Stimulated activated CD4-positive, alpha-beta T cell treated with anti-CD3 and anti-CD28 coated beads, Interleukin-1b, Interleukin-23, amount 100 ng/mL, for 24 hours (primary cell): ENCODE measurements at places on chromosomes 2 and 18.

GRCh38 chr2:75089471-75089870 is 109.8 kb downstream of the TACR1 start:
- DNase-seq = no peak

- no peak for DNase-seq
These were observed 340.1 kb upstream of the GYPC start for GRCh38 chr2:126315828-126316227.

DNA sequence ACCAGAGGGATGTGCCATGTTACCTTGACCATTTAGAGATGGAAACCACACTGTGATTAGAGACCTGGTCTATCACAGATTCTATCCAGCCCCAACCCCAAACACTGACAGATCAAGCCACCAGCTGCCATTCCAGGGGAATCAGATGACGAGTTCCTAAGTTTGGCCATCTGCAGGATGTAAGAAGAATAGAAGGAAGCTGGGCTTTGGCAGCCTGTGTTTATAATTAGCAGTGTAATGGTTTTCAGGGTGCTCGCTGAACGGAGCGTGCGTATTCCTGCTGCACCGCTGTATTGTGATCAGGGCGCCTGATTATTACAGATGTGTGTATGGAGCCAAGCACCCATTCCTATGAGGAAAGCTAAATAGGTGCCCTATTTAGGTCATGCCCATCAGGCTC is 138.1 kb downstream of the LRRC30 start:
- no peak for DNase-seq

- DNase-seq = no peak
These were observed 301.7 kb downstream of the PHLPP1 start for GRCh38 chr18:63017076-63017475.

DNA sequence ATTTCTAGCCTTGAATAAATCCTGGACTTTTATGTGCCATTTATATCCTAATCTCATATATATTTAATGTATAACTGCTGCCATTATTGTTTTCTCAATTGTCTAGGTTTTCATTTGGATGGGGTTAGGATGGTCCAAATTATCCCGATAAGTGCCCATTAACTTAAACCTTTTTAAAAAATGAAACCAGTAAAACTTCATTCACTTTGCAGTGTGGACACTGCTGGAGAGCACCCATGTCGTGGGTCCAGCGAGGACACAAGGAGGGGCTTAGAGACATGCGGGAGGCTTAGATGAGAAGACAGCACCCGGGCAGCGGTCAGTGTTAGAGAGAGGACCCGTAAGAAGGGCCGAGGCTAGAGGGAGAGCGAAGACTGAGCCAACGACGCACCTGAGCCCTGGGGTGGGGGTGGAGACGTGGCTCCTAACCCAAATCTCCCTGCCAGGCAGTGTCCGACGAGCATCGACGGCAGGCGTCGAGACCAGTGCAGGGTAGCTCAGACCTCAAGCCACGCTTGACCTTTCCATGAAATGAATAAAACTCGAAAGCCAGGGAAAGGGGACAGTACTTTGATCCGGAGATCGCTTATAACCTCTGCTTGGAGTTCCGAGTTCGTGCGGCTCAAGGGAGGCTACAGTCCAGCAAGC is 9.0 kb upstream of the EN1 start:
- DNase-seq = no peak

DNA sequence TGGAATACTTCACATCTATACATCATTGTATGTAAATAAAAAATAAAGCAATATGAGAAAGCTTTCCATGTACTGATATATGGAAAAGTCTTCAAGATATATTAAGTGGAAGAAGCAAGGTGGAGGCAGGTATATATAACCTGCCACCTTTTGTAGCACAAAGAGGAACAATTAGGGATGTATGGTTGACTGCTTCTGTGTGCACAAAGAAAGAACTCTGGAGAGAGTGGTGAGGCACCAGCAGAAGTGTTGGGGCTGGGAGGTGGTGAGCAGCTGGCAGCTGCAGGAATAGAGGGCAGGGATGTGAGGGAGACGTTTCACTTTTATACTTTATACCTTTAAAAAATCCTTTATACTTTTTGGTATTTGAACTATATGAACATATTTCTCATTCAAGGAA is 26.1 kb downstream of the KIF5C start:
- DNase-seq = no peak

DNA sequence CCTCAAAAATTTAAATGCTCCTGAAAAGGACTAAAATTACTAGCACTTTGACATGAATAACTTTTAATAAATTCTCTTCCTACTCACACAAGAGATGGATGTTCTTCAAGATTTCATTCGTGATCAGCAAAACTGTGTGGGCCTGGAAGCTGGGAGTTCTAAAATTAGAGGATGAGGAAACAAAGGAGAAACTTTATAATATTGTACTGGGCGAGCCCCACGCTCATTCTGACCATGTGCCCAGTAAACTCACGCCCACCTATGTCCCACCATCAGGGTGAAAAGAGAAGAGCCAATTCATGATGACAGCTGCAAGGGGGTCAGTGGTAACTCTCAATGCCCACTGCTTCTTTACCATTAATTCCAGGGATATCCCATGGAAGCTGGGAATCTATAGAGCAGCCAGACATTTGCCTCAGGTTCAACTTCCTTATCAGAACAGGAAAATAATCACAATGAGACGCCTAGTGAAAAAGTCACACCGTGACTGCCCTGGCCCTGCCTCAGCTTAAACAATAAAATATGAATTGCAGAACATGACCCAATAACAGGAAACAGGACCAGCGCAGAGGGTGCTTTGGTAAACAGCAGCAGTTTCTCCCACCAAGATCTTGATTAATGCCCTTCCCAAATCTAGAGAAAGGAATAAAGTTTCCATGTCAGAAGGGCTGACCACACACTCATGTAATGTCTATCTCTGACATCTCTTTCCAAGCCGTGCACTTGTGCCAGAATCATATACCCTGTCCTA is 438.6 kb downstream of the TXNL1 start:
- no peak for DNase-seq

GRCh38 chr2:7476371-7476770 is 559.2 kb downstream of the RNF144A start:
- no peak for DNase-seq

DNA sequence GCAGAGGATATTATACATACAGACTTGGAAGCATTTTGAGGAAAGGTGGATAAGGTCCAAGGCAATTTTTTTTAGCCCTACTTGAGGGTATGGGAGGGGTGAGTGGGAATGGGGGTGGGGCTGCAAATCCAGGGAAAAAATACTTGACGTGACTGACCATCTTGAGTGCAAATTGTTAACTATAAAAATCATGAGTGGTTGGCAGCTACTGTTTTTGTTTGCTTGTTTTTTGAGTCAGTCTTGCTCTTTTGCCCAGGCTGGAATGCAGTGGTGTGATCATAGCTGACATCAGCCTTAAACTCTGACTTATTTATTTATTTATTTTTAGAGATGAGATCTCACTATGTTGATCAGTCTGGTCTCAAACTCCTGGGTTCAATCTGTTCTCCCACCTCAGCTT is 458.8 kb downstream of the PIK3C3 start:
- DNase-seq = no peak

- no peak for DNase-seq
These were observed 57.3 kb upstream of the SULT1C3 start for GRCh38 chr2:108182489-108182888.

- no peak for DNase-seq
These were observed 76.7 kb downstream of the LRP2 start for GRCh38 chr2:169285531-169286235.

DNA sequence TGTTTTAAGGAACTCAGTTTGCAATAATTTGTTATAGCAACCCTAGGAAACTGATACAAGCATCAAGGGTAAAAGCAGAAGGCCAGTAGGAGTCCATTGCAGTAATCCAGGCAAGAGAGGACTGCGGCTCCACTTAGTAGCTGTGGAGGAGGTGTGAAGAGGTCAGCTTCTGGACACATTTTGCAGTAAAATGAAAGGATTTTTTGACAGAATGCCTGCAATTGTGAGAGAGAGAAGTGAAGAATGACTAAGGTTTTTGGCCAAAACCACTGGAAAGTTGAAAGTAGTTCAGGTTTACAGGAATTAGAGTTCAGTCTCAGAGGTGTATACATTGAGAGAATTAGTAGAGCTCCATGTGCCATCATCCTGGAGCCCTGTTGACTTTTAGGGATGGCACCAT is 129.5 kb downstream of the RHBDD1 start:
- DNase-seq = no peak

DNA sequence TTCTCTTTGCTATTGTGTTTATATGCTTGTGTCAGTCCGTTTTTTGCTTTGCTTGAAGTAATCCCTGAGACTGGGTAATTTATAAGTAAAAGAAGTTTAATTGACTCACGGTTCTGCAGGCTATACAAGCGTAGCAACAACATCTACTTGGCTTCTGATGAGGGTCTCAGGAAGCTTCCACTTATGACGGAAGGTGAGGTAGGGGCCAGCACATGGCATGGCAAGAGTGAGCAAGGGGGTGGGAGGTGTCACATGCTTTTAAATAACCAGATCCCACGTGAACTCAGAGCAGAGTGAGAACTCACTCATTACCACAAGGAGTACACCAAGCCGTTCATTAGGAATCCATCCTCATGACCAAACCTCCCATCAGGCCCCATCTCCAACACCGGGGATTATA is 540.3 kb downstream of the TDRD15 start:
- no peak for DNase-seq

DNA sequence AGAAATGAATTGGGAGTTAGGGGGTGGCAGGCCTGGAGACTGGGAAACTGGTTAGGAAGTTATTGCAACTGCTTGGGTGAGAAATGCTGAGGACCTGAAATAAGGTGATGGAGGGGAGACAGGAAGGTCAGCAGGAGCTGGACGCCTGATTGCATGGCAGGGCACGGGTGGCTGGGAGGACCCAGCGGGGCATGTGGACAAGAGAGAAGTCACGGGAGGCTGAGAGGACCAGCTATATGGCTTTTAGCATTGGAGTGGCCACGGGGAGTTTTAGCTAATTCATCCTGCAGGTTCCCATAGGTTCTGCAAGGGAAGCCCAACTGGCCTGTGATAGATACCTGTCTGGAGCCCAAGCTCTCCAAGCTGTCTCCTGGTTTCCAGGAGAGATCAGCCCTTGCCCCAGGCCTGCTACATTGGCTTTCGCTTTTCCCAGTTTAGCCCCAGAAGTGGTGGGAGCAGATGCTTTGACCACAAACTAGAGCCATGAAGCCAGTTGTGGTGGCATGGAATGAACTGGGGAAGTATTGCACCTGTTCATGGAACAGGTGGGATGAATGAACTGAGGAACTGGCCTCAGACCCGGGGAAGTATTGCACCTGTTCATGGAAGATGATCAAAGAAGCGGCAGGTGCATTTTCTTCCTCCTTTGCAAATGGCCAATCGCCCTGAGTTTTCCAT is 93.6 kb upstream of the TAF1B start:
- no peak for DNase-seq

DNA sequence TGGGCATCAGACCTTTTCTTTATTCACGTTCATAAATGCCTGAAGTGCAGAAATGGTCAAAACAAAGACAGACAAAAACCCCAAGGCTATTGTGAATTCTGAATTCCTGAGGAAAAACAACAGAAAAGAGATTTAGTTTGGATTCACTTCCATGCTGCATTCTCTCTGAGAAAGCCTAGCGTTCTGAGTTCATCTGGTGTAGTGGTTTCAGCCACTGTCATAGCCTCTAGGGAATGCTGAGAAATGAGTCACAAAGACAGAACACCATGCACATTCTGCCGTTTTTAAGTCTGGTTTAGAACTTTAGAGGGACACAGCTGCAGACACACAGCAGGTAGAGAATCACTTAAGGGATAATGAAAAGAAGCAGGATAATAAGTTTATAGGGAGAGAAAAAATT is 93.8 kb downstream of the LRP1B start:
- no peak for DNase-seq

DNA sequence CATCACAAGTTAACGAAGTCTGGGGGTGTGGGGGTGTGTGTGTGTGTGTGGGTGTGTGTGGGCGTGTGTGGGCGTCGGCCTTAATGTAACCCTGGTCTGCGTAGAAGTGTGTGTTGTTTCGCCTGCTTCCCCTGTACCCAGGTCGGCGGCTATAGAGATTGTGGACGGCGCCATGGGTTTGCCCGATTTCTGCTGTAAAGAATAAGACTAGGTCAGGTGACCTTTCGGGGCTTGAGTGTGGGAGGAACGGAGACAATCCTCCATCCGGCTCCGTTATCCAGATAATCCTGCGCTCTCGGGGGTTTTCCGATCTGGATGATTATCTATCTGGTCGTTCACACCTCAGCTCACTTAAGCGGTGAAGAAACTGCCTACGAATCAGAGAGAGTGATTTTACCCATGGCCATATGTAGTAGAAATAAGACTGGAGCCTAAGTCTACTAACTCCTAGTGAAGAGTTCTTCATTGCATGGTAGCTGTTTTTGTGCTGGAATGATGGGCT is 543 bp downstream of the HADHB start:
- peak; percentile 32 for DNase-seq

DNA sequence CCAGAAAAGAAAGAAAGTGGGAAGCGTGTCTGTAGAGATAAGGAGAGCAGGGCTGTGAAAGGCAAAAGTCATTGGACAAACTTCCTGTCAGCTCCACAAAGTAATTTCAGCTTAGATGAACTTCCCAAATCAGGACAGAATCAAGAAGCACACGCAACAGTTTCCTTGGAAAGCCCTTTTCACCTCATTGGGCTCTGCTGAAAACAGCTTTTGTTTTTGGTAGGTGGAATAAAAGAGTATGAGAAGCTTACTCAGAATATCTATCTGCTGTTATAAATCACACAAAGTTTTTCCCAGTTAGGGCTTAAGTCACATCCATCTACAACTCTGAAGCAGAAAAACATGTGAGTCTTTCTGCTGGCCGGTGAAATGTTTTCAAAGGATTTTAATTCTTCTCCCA is 42.4 kb upstream of the EFEMP1 start:
- no peak for DNase-seq

DNA sequence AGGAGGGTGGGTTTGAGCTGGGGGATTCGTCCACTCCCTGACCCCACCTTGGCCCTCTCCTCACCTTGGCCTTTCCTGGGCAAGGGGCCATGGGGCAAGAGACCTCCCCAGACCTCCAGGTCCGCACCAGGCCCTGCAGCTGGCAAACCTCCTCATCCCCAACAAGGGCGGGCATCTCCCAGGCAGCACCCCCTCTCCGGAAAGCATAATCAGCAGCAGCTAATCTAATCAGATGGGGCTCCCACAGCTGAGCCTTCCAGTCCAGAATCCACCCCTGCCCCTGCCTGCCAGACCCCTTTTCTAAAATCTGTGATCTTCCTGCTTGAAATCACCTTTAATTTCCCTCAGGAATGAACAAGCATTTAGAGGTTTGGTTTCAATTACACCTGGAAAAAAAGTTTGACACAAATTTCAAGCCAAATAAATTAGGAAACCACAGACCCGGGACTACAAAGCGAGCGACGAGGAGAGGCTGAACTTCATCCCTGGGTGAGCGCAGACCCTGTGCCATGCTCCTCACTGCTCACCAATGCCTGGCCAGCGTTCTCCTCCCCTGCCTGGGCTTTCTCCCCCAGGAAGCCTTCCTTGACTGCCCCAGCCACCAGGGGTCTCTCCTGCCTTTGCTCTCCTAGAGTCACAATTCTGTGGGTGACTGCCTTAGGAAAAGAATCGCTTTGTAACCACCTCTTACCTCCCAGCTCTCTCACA is 143.0 kb upstream of the MYCN start:
- no peak for DNase-seq
